ENCODE measurements at places on chromosomes 13 and 19.

DNA sequence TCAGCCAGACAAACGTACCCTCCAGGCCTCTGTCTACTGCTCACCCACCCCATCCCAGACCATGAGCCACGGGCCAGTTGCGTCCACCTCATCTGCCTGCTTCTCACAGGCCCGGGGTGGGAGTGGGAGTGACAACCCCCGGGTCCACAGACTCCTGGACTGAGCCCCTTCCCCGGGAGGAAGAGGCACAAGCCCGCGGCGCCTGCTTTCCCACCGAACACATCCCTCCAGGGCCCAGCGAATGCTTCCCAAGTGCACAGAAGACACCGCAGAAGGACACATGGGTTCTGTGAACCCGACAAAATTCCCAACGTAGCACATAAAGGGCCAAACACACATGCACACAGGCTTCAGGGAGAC lies 18.0 kb upstream of the PLPP2 start:
- DNase-seq: no peak

- DNase-seq: no peak
Measured at GRCh38 chr19:10892256-10892655, 20.9 kb downstream of the CARM1 start.

GRCh38 chr13:114140906-114141250 lies 8.5 kb upstream of the RASA3 start:
- no peak for DNase-seq

DNA sequence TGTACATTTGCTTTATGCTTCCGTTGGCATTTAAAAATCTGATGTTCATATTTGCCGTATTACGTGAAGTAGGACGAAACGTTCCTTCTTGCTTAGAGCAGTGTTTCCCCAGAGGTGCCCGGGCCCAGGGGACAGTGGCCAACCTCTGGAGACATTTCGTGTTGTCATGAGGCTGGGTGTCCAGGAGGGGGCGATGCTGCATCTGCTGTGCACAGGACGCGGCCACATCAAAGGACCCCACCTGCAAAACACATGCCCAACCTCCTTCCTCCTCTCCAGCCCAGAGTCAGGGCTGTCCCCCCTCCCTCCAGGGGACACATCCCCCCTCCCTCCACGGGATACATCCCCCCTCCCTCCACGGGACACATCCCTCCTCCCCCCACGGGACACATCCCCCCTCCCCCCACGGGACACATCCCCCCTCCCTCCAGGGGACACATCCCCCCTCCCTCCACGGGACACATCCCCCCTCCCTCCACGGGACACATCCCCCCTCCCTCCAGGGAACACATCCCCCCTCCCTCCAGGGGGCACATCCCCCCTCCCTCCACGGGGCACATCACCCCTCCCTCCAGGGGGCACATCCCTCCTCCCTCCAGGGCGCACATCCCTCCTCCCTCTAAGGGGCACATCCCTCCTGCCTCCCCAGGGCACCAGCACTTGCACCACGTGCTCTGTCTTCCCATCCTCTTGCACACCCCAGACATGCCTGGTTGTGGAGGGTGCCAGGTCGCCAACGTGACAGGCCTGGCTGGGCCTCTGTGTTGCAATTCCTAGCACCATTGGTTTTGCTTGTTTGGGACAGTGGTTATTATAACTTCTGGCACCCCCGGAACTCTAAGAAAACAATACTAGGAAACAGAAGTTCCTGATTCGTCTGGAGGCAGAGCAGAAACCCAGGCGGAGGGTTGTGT lies 46.7 kb downstream of the GAS6 start:
- DNase-seq: peak; percentile 76

DNA sequence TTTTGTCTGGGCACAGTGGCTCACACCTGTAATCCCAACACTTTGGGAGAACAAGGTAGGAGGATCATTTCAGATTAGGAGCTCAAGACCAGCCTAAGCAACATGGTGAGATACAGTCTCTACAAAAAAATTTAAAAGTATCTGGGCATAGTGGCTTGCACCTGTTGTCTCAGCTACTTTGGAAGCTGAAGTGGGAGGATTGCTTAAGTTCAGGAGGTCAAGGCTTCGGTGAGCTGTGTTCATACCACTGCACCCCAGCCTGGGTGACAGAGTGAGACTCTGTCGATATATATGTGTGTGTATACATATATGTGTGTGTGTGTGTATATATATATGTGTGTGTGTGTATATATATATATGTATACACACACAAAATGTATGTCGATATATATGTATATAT lies 833.0 kb downstream of the PCDH9 start:
- DNase-seq: no peak

DNA sequence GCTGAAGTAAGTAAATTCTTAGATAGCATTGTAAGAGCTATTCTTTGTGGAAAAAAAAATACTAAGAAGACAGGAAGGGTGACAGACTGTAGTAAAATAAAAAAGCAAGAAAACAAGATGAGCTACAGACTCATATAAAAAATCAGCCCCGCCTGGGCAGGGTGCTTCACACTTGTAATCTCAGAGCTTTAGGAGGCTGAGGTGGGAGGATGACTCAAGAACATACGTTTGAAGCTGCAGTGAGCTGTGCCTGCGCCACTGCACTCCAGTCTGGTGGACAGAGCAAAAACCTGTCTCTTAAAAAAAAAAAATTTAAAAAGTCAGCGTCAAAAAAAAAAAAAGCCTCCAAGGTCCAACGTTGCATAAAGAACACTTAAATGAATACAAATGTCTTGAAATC lies 102.1 kb downstream of the VWA8 start:
- DNase-seq: no peak

DNA sequence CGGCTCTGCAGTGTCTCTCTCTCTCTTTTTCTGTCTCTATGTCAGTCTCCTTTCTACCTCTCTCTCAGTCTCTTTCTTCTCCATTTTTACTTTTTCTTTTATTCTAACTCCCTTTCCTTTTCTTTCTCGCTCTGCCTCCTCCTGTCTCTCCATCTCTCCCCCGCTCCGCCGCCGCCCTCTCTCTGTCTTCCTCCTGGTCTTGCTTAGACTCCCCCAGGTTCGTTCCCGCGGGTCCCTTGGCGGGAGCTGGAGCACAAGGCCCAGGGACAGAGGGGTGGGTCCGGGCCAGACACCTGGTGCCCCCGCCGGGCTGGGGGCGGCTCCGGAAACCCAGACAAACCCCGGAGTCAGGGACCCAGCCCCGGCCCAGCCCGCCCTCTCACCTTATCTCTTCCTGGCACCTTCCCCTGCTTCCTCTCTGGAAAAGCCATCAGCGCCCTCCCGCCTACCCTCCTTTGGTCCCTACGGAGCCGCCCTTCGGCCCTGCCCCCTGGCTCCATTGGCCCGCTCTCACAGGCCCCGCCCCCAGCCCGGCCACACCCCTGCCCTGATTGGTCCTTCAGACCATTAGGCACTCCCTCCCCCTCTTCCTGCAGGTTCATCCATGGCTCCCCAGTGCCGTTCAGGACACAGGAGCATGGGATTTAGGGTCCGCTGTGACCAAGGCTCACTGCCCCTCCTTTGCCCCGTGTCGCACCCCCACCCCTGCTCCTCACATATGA lies 15.4 kb upstream of the NOP53 start:
- no peak for DNase-seq

DNA sequence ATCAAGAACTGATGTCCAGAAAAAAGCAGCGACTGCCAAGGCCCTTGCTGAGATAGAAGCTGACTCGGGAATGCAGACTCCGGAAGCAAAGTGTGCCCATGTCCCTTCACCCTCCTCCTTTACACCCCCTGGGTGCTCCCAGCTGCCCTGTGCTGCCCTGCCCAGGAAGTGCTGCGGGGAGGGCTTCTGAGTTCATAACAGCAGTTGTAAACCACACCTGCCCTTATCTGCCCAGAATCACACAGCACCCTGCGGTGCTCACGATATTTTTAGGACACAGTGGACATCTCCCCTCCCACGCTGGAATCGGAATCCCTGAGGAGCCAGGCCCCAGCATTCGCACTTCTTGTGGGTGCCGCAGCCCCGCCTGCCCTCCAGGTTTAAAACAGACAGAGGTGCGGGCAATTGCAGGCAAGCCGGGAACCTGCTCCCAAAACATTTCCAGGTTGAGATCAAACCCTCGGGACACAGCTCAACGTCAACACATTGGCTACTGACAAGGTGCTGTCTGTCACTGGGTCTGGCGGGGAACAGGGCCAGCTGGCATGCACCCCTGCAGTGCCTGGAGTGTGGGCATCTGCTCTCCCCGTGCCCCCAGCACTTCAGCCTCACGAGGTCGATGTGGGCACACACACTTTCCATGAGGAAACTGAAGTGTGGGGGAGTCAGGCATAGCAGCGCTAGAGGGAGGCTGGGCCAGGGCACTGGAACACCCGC lies 36.8 kb downstream of the RAB20 start:
- DNase-seq: no peak
